Pancreas (tissue), 10 donors: ENCODE measurements at places on chromosomes 3 and 15.
A peak's percentile ranks its signal among the peaks of the same experiment; 100 is the strongest.

- no peak for DNase-seq
Observed at GRCh38 chr15:47339800-47340570, 377.3 kb upstream of the SEMA6D start.

DNA sequence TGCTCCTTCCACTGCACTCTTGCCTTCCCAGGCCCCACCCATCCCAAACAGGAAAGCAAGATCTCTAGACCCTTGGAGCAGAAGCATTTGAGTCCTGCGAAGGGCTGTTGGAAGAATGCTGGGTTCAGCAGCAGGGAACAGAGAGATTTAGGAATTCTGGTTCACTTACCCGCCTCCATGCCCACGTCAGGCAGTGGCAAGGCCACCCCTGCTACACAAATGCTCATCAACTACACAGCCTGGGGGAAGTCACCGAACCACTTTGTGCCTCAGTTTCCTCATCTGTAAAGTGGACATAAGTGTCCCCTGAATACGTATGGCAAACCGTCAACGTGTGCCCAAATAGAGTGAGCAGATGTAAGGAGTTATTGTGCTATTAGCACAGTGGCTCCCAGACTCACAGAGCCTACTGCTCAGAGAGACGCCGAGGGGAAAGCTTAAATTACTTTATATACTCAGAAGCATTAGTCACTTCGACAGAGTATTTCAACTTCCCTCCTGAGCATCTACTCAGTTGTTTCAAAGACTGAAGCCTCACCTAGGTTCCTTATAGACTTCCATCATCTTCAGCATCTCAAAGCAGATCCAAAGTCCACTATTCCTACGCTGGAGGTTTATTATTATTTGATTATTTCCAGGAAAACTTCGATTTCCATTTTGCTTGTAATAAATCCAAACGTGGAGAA is 905 bp downstream of the HOMER2 start:
- DNase-seq, result no peak

DNA sequence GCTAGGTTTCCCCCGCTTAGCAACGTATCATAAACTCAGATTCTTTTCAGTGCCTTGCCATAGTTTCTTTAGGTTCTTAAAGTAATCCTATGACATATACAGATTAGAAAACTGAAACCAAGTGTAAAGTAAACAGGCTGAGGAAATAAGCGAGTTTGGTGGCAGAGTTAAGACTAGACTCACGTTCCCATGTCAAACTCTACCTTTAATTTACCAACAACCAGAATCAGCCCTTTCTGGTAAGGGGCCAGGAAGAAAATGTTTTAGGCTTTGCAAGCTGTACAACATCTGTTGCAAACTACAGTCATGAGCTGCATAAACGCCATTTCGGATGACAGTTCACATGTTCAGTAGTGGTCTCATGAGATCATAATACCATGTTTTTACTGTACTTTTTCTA is 128.0 kb upstream of the PRICKLE2 start:
- DNase-seq, result no peak

DNA sequence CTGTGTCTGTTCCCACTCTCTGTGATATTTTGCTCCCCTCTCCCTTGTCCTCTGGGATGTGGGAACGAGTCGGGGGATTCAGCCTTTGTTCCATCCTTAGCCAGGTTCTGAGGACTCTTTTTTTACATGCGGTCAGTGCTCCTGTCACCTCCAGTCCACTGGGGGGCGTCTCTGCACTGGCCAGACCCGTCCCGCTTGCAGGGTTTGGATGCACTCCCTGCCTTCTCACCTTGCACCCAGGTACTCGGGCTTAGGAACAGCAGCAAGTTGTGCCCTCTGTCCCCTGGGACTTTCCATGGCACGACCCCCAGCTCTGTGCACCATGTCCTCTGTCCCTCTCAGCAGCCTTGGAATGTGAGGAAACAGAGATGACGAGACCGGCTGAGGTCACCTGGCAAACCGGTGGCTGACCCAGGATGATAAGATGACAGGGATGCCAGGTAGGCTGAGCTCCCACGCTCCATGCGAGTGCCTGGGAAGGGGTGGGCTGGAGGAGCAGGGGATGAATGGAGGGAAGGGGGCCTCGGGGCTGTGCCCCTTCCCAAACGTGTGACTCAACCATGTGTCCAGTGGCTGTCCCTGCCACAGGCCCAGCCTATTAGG is 27.3 kb upstream of the FGD5 start:
- peak; percentile 76 for DNase-seq

DNA sequence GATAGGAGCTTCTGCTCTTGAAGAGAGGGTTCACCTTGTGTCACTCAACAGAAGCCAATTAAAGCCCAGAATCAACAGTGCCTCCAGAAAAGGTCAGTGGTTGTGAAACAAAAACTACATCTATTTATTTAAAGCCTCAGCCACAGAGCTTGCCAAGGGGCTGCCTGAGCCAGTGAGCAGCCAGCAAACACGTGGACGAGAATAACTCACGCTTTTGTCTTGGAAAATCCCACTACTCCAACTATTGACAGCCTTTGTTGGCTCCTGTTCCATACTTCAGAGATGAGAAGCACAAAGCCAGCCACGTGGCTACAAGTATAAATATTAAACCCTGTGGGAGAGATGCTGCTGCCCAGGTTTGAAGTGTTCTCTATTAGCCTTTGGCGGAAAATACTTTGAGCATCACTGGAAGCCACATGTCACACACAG is 10.3 kb downstream of the GPR156 start:
- DNase-seq, result no peak

- no peak for DNase-seq
Observed at GRCh38 chr15:91054816-91055215, 32.4 kb upstream of the VPS33B start.

DNA sequence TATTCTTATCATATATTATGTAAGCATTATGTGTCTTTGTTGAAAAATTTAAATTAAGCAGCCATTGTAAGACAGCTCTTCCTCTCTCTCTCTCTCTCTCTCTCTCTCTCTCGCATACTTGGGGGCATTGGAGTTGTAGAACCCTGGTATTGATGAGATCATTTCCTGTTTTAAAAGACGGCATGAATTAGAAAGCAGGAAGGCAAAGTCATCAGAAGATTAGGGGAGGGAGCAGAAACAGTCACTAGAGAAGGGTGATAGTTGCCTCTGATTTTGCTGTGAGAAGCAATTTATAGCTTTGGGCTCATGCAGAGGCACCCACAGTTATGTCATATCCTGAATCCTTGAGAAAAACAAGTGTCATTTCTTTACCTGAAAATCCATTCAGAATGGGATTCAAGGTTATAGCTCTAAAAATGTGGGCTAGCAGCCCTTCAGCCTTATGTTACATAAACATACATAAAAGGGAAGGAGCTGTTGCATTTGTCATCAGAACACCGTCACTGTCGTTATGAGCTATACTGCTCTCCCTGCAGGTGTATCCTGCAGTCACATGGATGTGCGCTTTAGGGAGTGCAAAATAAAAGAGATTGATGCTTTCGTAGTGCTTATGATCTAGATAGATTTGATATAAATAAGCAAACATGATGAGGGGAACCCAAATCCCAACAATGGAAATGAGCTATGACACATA is 213.8 kb downstream of the NR1D2 start:
- DNase-seq, result no peak
